ENCODE measurements at places on chromosomes 5 and 9.

- no peak for DNase-seq
Observed at GRCh38 chr9:90939351-90939750, 137.7 kb downstream of the SYK start.

DNA sequence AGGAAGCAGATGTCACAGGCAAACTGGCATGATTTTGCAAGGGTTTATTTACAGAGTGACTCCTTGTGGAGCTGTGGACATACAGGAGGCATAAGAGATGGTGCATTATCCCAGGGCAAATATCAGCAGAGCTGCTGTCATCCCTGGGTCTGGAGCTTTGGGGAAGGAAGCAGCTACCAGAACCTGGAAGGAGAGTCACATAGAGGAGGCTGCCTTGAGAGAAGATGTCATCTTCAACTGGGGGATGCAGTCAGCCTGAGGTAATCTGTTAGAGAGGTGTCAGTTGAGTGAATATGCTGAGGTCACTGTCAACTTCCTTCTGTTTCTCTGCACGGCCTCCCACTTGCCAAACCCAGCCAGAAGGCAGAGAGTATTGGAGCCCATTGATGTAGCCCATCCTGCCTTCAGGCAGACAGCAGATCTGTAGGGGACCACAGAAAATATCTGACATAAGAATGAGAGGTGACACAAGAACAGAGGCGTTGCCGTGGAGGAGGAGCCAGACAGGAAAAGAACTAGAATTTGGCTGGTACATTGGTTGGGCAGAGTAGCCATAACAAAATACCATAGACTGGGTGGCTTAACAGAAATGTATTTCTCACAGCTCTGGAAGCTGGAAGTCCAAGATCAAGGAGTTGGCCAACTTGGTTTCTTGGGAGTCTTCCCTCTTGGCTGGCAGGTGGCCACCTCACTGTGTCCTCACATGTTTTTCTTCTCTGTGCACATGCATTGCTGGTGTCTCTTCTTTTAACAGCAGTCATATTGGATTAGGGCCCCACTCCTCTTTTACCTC, 102.8 kb downstream of the SNX18 start:
- no peak for DNase-seq

GRCh38 chr5:66967826-66968262, 228.8 kb downstream of the CD180 start:
- no peak for DNase-seq

- no peak for DNase-seq
Observed at GRCh38 chr5:108634010-108634616, 113.6 kb upstream of the FER start.

GRCh38 chr5:30600892-30601291, 592.6 kb upstream of the CDH6 start:
- DNase-seq = no peak

GRCh38 chr5:67248703-67249589, 52.3 kb upstream of the CD180 start:
- DNase-seq = no peak

DNA sequence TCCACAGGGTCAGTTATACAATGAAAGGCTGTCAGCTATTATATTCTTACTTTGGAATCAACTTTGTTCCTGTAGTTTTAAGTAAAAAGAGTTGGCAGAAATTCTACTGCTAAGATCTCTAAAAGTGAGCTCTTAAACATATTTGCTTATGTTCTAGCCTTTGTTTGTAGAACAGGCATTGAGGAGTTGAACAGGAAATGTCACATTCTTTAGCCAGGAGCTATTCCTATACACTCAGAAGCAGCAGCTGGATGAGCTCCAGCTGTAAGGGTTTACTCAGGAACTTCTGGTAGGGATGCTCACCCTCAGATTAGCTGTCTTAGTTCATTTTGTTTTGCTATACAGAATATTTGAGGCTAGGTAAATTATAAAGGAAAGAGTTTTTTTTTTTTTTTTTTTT, 22.4 kb upstream of the SPINK14 start:
- no peak for DNase-seq

GRCh38 chr5:41896230-41896629, 7.9 kb upstream of the RIMOC1 start:
- DNase-seq = no peak

GRCh38 chr9:133273819-133274218, 1.2 kb downstream of the ABO start:
- no peak for DNase-seq

DNA sequence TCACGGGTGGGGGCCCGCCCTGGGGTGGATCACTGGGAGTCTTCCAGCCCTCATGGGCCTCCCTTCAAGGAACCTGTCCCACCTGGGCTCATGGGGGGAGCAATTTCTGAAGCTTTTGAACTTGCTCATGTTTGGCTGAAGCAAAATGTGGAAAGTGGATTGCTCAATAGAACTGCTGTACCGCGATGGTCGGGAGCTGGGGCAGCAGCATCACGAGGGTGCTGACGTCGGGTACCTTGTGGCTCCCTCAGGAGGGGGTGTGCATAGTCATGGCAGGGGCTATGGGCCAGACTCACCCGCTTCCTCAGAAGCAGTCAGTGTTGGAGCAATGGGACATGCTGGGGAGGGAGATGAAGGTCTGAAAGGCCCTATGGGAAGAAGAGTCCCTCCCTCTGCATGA, 57.9 kb downstream of the PRRT1B start:
- DNase-seq = no peak

- DNase-seq = no peak
Observed at GRCh38 chr9:94864196-94864595, 137.7 kb downstream of the AOPEP start.

GRCh38 chr5:132428147-132428482, 58.6 kb downstream of the SLC22A5 start:
- DNase-seq = no peak

DNA sequence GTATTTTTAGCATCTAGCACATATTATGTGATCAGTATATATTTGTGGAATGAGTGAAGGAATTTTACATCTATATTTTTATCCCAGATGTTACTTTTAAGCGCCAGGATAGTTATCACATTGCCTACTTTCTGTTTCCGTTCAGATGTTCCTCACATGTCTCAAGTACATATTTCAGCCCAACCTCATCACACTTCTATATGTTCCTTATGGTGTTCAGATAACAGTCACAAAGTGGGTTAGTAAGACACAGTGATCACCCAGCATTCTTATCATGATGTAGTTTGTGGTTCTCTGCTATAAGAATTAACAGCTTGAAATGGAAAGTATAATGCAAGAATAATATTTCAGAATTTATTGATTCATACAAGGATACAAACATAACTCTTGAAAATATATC, 170.0 kb upstream of the RASA1 start:
- no peak for DNase-seq

DNA sequence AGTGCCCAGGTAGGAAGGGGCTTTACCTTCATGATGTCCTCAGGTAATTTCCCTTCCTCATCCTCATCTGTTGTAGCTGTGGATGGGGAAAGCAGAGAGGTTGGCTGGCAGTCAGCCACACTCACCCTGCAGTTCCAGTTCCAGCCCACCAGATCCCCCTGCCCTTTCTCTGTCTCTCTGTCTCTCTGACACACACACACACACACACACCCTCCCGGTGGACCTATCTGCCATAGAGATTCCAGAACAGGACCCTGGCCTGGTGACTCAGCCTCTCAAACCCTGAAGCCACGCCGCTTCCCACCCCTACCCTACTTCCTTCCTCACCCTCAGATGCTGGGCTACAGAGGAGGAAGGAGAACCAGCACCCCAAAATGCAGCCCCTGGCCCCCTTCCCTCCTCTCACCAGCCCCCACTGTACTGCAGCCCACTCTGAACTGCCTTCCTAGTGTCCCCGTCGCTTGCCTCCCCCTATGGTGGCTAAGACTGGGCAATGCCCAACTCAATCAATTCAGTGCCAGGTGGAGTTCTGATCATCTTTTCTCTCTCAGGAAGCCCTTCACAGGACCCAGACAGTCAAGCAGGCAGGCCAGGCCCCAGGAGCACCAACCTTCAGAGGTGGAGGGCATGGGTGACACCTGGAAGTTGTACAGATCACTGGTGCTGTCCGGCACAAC, 4.8 kb downstream of the IRF1 start:
- DNase-seq = peak; percentile 40

DNA sequence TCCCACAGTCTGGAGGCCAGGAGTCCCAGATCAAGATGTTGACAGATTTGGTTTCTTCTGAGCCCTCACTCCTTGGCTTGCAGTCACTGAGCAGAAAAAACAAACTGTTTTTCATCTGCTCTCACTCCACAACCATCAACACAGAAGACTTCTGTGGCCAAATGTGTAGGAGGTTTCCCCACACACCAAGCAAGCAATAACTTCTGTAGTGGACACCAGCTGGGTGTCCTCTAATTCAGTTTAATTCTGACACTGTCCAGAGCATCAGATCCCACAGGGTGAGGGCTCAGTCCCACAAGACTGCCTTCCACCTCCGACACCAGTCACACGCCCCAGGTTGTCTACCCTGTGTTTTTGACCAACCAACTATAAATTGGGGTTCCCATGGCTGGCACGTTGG, 209.9 kb downstream of the AOPEP start:
- no peak for DNase-seq

GRCh38 chr9:18393340-18394130, 80.4 kb upstream of the ADAMTSL1 start:
- no peak for DNase-seq

DNA sequence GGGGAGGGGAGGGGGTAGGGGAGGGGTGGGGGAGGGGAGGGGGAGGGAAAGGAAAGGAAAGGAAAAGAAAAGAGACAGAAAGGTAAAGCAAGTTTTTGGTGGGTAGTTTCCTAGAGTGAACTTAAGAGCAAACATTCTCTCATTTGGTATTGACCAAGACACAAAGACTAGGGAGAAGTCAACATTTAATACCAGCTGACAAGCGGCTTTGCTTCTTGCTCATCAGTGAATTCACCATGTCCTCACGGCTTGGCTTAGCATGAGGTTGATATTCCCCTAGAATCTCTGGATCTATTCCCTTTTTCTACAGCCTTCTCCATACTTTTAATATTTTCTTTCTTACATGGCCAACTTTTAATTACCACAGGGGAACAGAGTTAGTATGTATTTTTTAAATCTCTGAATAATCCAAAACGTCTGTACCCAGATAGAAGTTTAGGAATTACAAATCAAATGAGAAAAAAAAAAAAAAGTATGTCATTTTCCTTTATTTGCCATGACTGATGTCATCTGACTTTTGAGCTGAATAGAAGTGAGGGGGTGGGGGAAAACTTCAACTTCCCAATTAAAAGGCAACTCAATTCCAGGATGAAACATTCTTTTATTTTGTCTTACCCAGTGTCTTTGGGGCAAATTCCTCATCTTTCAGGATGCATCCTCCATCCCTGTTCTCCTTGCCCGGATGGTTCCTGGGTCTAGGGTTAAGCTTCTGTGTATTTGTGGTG, 40.1 kb upstream of the GLIS3 start:
- no peak for DNase-seq

- DNase-seq = no peak
Observed at GRCh38 chr5:137760719-137761516, 6.8 kb upstream of the HNRNPA0 start.

DNA sequence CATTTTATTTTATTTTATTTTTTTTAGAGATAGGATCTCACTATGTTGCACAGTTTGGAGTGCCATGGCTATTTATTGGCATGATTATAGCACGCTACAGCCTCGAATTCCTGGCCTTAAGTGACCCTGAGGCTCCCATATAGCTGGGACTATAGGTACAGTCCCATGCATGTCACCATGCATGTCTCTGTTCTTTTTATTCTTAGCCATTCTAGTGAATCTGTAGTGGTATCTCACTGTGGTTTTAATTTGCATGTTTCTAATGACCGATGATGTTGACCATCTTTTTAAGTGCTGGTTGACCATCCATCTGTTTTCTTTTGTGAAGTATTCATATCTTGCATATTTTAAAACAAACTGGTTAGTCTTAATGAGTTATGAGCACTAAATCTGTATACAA, 76.1 kb downstream of the SLC44A1 start:
- DNase-seq = no peak

DNA sequence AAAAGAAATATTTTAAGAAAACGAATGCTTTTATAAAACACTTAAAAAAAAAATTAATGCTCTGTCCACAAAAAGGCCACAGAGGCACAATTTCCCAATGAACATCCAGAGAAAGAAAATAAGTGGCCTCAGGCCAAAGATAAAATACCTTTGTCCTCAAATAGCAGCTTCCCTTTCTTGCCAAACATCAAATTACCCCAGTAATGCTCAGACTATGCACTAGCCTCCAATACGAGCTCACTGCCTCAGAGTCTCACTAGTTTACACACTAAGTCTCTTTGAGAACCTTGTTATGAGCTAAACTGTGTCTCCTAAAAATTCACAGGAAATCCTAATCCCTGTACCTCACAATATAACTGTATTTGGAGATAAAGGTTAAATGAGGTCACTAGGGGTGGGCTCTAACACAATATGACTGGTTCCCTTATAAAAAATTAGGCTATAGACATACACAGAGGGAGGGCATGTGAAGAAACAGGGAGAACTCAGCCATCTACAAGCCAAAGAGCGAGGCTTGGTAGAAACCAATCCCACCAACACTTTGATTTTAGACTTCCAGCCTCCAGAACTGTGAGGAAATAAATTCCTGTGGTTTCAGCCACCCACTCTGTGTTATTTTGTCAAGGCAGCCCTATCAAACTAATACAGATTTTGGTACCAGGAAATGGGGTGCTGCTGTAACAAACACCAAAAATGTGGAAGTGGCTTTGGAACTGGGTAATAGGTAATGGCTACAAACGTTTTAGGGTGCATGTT, 4.4 kb downstream of the MPDZ start:
- DNase-seq = no peak

- no peak for DNase-seq
Observed at GRCh38 chr9:85600675-85601263, 141.0 kb downstream of the AGTPBP1 start.

- no peak for DNase-seq
Observed at GRCh38 chr9:136899196-136899595, 12.9 kb downstream of the TRAF2 start.

- DNase-seq = no peak
Observed at GRCh38 chr5:168802337-168802736, 223.2 kb upstream of the PANK3 start.

DNA sequence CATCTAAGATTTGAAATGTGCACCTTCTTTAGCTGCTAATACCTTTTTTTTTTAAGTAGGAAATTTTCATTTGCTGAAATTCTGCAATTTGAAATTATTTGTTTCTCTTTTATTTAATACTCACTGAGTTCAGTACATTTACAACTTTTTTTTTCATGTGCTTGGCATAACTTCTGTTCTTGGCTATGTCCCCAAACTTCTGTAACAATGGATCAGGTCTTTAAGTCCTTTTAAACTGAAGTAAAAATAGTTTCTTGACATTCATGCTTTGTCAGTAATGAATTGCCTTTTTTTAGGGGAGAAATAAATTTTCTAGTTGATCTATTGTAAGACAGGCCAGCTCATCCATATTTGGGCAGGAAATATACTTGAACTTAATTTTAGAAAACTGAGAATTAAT, 41.5 kb downstream of the EDIL3 start:
- DNase-seq = no peak

DNA sequence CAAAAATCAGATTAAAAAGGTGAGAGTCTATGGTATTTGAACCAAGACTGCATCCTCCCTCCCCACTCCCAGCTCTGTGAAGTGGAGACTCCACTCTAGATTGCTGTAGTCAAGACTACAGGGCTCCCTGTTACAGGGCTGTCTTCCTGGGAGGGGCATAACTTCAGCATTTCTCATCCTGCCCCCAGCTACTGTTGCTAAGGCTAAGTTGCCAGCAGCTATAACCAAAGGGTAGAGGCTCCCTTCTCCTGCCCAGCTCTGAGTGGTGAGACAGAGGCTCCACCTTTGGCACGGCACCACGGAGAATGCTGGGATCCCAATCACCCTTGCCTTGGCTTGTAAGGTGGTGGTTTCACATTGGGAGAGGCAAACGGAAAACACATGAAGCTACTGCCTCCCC, 39.2 kb upstream of the GCNT4 start:
- DNase-seq = no peak

Data from CD4-positive, alpha-beta T cell treated with Interleukin-17A for 4 hours (primary cell).